ENCODE measurements at places on chromosomes 5 and 9.

GRCh38 chr9:121316852-121317373, 49.0 kb downstream of the GSN start:
- no peak for DNase-seq

- DNase-seq = no peak
Observed at GRCh38 chr9:69532396-69532795, 139.8 kb downstream of the APBA1 start.

DNA sequence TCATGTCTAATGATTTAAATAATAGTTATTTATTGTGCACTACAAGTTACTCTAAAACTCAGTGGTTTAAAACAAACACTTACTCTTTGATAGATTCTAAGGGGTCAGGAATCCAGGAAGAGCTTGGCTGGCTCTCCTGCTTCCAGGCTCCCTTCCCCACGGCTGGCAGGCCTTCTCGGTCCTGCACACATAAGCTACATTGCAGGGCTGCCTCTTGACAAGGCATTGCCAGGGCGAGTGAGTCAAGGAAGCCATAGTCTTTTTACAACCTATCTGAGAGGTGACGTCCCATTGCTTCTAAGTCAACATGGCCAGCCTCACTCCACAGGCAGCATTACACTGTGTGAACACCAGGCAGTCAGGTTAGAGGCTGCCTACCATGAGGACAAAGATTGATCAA, 119.8 kb downstream of the AUH start:
- DNase-seq = no peak

- peak; percentile 60 for DNase-seq
Observed at GRCh38 chr9:72579190-72579589, 57.8 kb downstream of the TMC1 start.

GRCh38 chr9:108383796-108384195, 472.0 kb downstream of the ACTL7B start:
- no peak for DNase-seq

DNA sequence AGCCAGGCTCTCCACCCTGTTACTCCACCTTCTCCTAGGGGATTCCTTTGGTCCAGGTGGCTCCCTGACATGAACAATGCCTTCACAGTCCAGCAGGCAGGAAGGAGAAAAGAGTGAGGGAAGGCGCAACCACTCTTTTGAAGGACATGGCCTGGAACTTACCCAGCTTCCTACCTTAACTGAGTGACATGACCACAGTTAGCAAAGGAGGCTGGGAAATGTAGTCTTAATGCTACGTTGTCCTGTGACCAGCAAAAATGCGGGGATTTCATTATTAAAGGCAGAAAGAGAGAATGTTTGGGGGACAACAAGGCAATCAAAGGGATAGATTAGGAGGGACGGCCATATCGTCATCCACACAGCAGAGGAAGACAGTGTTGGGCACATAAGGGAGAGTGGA, 100.3 kb upstream of the ERCC6L2 start:
- DNase-seq = no peak

DNA sequence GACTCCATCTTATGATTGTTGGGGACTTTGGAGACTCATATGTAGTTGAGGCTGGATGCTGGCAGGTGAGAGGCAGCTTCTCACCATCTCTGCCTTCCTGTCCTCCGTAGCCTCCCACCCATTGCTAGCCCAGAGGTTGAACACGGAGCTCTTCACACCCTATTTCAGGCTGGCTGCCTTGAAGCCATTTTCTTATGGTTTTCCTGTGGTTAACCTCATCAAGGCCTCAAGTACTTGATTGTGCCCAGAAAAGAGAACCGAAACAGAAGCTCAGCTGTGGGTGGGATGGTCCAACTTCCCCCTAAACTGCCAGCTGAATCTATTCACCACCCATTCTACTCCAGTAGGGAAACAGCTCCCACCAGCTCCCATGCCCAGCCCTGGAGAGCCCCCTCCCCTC, 102.9 kb downstream of the LIFR start:
- no peak for DNase-seq

GRCh38 chr5:103224118-103224893, 34.3 kb upstream of the MACIR start:
- DNase-seq = peak; percentile 82

DNA sequence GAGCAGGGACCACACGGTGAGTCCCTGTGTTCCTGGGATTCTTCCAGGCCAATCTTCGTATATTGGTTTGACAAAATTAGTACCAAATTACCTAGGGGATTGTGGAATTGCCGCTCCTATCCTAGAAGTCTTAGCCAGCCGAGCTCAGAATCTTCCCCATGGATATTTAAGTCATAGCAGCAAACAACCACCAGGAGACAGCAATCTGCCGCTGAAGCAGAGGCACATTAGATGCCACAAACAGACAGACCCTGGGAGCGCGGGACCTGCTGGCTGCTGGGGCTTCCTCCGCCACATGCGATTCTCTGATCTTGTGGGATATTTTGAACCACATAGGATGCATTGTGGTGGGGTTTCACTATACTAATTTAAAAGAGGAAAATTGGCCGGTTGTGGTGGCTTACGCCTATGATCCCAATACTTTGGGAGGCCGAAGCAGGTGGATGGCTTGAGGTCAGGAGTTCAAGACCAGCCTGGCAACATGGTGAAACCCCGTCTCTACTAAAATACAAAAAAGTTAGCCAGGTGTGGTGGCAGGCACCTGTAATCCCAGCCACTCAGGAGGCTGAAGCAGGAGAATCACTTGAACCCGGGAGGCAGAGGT, 31.7 kb upstream of the ZBTB43 start:
- peak; percentile 22 for DNase-seq

DNA sequence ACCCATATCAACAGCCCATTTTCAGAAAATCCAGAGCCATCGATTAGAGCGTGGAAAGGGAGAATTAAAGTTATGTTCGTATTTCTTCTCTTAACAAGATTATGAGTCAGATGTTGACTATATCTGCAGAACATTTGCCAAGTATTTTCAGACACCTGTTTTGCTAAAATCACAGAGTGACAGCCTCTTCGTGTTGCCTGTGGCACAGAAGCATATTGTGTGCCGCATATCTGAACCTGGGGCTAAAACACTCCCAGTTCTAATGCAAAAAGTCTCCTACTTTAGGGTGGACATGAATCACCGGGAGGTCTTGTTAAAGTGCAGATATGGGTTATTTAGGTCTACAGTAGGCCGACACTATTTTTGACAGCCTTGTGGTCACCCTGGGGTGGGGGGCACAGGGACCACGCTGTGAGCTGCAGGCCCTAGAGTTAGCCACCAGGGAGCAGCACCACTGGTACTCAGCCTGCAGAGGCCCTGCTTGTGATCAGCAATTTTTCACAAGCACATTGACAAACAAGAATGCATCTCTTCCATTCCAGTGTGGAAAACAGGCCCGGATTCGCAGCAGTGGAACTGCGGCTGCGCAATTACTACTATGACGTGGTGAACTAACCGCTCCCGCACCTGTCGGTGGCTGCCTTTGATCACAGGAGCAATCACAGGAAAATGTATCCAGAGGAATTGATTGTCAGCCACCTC, 93.5 kb downstream of the SYK start:
- no peak for DNase-seq

DNA sequence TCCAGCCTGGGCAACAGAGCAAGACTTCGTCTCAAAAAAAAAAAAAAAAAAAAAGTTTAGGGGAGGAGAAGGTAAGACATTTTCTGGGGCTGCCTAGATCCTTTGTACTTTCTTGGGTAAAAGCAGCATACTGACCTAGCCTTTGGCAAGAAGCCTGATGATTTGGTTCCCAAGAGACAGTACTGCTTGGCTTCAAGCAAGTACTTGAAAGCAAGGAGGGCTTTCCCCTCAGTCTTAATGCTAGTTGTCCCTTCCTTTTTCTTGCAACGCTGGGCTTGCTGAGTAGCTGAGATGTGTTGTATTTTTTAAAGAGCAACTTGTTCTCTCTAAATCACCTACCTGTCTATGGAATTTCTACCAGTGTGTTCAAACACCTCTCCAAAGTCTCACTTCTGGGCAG, 76.2 kb downstream of the INSYN2B start:
- peak; percentile 67 for DNase-seq

DNA sequence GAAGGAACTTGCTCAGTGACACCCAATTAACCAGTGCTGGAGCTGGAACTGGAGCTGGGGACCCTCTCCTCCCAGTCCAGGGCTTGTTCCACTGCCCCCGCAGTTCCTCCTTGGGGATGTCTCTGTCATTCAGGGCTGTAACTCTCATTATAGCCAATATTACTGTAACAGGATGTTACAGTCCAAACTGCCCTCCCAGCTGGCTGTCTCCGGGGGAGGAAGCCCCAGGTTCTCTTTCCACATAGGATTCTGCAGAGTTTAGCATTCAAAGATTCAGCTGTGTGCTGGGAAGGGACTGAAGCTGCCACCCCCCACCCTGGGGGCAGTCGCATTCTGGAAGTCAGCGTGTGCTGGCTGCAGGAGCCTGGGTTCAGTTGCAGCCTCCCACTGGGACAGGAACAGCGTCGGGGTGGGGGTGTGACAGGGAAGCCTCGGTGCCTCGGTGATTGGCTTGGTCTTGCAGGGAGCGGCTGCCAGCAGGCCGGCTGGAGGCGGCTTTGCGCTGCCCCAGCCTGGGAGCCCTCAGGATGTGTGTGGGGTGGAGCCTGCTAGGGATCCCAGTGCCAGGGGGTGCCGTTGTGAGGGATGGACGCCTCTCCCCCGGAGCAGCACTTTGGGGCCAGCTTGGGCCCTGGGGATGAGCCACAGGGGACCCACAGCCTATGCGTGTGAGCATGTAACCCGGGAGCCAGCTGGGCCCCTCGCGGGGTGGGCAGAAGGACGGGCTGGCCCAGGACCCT, 101.1 kb downstream of the RGS3 start:
- peak; percentile 83 for DNase-seq

DNA sequence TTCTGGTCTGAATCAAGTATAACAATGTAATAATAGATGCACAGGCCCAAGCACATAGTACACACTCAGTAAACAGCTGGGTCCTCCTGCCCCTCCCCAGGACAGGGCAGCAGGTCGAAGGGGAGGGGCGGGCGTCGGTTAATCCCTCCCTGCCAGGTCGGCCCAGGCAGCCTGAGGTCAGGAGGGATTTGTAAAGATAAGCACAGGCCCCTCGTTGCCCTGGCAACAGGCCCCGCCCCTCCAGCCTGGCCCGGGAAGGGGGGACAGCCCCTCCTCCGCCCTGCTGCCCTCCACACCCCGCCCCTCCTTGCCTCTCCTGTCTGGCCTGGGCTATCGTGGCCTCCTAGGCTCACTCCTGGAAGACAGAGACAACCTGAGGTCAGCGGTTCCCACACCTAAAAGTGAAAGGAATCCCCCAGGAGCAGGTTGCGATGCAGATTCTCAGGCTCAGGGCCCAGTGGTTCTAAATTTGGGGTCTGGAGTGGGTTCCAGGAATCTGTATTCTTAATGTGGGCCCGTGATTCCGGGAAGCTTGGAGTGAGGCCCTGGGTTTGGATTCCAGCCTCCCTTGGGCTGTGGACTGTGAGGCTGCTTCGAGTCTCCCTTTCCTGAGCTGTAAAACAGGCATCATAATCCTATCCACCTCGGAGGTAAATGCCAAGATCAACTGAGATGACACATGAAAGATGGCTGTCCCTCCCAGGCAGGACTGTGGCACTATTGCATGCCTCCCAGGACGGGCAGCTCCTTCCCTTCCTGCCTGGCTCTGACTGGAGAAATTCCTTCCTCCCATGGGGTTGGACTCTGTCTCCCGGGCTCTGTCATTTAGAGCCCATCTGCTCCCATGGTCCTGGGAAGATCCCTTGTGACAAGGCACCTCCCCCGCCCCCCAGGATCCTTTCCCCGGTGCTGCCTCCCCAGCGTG, 4.4 kb downstream of the CRB2 start:
- no peak for DNase-seq

DNA sequence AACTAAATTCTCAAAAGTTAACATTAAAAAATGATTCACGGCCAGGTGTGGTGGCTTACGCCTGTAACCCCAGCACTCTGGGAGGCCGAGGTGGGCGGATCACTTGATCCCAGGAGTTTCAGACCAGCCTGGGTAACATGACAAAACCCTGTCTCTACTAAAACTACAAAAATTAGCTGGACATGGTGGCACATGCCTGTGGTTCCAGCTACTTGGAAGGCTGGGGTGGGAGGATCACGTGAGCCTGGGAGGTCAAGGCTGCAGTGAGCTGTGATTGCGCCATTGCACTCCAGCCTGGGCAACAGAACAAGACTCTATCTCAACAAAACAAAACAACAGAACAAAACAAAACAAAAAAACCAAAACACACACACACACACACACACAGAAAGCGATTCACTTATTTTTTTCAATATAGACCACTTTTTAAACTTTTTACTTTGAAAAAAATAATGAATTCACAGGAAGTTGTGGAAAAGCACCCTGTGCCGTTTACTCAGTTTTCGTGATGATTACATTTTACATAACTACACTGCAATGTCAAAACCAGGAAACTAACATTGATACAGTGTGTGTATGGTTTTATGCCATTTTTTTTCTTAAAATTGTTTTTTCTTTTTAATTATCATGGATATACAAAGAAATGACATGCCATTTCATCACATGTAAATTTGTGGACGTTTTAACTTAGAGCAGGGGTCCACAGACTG, 73.7 kb downstream of the TENT4A start:
- no peak for DNase-seq

DNA sequence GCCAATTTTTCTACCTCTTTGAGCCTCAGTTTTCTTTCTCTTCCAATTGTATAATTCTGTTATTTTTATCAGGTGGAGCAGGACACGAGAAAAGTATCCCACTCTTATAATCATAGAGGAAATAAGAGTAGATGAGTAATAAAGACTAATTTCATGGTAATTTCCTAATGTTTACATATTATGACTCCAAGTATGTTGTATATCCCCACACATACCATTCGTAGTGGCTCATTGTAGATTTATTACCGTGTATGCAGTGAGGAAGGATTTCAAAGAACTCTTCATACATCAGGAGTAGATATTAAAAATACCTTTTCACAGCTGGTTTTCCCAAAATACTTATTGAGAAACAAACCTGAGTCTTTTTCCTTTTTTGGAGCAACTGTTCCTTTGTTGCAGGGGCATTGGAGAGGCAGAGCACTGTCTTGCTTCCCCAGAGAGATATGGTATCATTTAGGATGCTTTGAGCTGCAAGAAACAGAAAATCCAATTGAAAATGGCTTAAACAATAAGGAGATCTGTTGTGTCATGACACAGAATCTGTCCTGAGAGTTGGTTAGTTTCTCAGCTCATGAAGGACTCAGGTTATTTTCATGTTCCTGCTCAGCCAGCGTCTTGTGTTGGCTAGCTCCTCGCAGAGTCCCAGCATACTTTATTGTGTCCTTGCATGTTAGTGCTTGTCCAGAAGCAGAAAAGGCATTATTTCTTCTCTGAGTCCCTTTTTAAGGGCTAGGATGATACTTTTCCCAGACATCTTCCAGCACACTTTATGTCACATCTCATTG, 291.2 kb downstream of the ARHGAP26 start:
- peak; percentile 66 for DNase-seq

- peak; percentile 43 for DNase-seq
Observed at GRCh38 chr5:173907686-173908371, 19.7 kb downstream of the CPEB4 start.

GRCh38 chr5:100904259-100904861, 1.3 kb upstream of the ST8SIA4 start:
- DNase-seq = no peak

GRCh38 chr5:57441557-57441956, 41.1 kb downstream of the ACTBL2 start:
- peak; percentile 97 for DNase-seq
